MG63 (cell line): ENCODE measurements at places on chromosomes 13 and 19. TPM values are rescaled to one million over a fixed set of nuclear protein-coding genes. Genes with fewer than 3 reads are reported as not detected.

ENOX1 gene
- total RNA-seq: 1.5 and 2.4 TPM in 2 replicates

DNA sequence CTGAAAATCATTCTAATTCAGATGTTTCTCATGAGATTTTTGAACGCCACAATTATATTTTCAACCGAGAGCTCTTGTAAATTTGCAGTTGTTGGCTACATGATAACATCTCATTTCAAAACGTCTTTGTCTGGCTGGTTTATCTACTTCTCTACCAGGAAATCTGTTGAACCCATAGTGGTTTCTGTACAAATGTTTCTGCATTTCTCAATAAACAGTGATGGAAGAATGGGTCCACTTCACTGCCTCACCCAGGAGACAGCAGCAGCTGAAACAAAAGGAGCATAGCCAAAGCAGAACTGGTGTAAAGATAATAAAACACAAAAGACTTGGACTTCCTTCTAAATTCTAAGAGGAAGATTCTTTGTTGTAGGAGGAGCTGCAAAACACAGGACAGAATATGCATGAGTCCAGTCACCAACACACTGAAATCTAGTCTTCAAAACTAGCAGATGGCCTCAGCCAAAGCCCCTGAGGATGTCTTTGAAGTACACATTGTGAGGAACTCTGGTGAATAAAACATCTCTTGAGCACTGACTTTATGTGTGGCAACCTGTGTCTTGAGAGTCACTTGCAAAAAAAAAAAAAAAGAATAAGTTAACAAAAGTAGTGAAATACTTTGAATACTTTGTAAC, 68.6 kb upstream of the FGF14 start:
- no peak for DNase-seq

CLEC11A gene
- 105 and 139 TPM in 2 replicates for total RNA-seq

ZBTB32 gene
- not detected in 2 replicates for total RNA-seq

DNA sequence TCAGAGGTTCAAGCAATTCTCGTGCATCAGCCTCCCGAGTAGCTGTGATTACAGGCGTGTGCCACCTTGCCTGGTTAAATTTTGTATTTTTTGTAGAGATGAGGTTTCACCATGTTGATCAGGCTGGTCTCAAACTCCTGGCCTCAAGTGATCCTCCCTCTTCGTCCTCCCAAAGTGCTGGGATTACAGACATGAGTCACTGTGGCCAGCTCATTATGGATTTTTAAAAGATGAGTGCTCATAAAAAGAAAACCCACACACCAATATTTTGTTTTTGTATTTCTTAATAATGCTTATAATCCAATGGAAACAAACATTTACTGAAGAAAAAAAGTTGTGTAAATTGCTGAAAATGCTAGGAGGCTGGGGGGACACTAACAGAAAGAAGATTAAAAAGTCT, 5.0 kb upstream of the MICU2 start:
- no peak for DNase-seq

GRCh38 chr19:33705860-33706259, 84.1 kb downstream of the CHST8 start:
- DNase-seq: no peak

GIPC3 gene
- not detected in 2 replicates for total RNA-seq

SLITRK5 gene
- 0.05 and 0.16 TPM in 2 replicates for total RNA-seq

DNA sequence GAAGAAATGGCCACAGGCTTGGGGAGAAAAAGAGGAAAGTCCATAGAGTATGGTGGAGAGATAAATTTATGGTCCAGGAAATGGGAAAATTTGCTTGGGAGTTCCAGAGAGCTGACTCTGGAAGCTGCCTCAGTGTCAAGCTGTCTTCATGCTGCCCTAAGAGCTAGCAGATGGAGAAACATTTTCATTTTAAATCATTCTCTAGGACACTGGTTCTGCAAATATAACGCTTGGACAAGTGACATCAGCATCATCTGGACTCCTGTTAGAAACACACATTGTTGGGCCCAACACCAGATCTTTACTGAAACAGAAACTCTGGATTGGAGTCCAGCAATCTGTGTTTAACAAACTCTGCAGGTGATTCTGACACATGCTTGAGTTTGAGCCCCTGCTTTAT, 592.0 kb upstream of the KLF12 start:
- no peak for DNase-seq

DNA sequence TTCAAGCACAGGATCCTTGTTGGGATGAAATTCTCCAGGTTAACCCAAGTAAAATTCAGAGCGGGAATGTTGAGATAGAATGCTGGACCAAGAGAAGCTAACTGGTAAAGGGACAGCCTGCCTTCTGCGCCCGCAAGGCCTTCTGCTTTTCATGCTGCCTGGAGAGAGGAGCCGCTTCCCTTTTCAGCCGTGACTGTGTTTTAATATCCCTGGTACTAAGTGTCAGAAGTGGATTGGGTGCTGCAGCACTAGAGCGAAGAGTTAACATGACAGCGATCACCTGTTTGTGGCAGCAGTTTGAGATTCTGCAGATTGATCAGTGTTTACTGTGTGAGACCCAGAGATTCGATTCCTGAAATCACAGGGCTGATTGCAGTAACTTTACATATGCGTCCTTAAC, 197.4 kb upstream of the ZNF536 start:
- no peak for DNase-seq

DNA sequence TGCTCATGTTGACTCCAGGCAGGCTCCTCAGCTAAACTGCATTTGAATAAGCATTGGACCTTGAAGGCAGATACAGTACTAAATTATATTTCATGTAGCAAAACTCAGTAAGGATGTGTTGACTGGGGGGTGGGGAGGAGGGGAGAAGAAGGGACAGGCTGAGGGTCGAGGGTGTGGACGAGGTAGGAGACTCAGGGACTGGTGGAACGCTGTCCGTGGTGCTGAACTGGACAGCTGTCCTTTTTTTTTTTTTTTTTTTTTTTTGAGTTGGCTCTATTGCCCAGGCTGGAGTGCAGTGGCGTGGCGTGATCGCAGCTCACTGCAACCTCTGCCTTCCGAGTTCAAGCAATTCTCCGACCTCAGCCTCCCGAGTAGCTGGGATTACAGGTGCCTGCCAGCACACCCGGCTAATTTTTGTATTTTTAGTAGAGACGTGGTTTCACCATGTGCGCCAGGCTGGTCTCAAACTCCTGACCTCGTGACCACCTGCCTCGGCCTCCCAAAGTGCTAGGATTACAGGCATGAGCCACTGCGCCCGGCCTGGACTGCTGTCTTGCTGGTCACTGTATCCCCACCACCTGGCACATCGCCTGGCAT, 33.2 kb upstream of the CASP14 start:
- DNase-seq: peak; percentile 30

EXOC3L2 gene
- total RNA-seq: not detected in 2 replicates

GRCh38 chr13:68588623-68589022, 1358.5 kb upstream of the PCDH9 start:
- DNase-seq: no peak

GRCh38 chr19:46723023-46723461, 6.1 kb upstream of the PRKD2 start:
- DNase-seq: no peak

DNA sequence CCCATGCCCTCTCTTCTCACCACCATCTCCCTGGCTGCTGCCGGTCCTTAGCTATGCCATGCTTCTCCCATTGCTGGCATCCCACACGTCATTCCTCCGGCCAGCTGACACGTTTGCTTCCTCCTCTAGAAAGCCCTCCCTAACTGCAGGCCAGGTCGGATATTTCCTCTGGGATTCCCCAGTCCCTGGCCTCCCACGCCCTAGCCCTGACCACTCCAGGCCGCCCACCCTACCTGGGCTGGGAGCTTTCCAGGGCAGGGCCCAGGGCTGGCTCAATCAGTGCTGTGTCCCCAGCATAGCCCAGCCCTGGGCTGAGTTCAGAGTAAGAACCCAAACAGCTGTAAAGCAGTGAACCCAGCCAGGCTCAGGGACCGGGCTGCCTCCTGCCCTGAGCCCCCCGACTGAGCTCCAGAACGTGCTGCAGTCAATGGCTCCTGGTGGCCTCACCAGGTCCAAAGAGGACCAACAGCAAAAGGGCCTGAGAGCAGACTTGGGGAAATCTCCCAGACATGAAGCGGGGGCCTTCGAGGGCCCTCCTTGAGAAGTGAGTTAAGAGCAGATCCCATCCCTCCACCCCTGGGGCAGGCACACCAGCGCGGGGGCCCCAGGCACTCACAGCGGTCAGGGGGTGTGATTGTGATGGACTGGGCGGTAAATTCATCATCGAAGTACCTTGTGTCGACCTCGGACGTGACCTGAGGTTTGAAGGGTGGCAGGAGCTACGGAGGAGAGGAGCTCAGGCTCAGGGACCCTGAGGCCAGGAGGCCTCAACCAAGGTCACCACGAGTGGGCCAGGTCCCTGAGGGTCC, 8.1 kb upstream of the CCNP start:
- DNase-seq: no peak

GRCh38 chr13:57224414-57224813, 57.4 kb downstream of the PRR20E start:
- DNase-seq: no peak

- DNase-seq: no peak
Observed at GRCh38 chr13:89694451-89694850, 1653.0 kb upstream of the MIR17HG start.

GRCh38 chr13:65149687-65150086, 2080.4 kb downstream of the PCDH9 start:
- no peak for DNase-seq

GRCh38 chr13:93861818-93862217, 617.7 kb downstream of the DCT start:
- peak; percentile 7 for DNase-seq

- DNase-seq: peak; percentile 89
Observed at GRCh38 chr13:30026093-30026492, 175.7 kb upstream of the UBL3 start.

DNA sequence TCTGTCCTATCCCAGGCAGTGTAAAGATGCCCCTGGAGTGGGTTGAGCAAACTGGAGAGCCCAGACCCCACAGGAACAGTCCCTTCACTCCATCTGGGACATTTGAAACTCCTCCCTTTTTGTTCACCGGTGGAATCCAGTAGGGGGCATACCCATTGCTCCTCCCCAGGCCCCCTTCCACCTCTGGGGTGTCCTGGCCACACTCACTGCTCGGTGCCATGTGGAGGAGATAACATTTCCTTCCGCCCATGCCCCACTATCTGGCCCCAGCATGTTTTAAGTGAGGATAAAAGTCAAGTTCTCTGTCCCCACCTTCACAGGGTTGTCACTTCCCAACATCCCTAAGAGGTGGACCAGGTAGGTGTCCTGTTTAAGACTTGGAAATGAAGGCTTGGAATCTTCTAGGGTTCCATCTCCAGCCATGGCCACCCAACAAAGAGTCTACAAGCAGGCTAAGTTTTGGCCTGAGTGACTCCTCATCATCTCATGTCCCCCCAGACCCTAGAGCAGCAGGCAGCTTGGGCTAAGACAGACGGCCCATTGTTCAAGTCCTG, 9.3 kb downstream of the ZNF526 start:
- no peak for DNase-seq

DNA sequence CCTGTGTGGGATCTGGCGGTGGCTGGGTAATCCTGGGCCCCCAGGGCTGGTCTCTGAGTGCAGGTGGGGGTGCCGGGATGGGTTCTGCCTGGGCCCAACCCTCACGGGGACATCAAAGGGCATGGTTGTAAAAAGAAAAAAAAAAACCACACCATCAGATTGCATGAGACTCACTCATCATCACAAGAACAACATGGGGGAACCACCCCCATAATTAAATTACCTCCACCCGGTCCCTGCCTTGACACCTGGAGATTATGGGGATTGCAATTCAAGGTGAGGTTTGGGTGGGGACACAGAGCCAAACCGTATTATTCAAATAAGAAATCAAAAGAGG, 14.3 kb downstream of the C1QTNF9 start:
- DNase-seq: no peak

DNA sequence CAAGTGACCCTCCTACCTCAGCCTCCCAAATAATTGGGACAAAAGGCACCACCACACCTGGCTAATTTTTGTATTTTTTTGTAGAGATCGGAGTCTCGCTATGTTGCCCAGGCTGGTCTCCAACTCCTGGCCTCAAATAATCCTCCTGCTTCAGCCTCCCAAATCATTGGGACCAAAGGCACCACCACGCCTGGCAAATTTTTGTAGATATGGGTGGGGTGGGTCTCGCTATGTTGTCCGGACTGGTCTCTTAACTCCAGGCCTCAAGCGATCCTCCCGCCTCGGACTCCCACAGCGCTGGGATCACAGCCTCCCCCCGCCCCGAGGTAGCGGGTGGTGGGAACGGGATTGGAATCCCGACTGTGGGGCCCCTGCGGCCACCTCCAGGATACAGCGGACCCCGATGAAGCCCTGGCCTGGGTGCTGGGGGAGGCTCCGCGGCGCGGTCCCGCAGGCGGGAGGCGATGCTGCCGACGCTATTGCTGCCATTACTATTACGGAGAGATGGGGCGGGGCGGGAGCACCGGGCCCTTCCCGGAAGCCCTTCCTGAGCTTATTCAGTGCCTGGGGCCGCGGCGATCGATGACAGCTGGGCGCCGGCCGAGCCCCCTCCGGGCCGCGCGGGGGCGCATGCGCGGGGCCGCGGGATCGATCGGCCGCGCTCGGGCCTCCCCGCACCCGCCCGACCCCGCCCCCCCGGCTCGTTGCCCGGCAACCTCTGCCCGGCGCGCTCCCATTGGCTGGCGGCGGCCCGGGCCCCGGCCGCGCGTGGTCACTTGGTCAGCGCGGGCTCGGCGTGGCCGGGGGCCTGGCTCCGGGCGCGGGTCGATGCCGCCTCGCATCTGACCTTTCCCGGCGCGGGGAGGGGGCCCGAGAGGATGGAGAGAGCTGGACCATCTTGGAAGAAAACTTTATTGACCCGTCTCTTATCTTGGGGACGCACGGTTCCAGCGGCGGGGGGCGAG, 27.9 kb upstream of the ONECUT3 start:
- peak; percentile 16 for DNase-seq

PPP1R13L gene
- 5.5 and 7.3 TPM in 2 replicates for total RNA-seq

- DNase-seq: no peak
Observed at GRCh38 chr13:60335531-60335930, 61.5 kb upstream of the TDRD3 start.

GFY gene
- not detected in 2 replicates for total RNA-seq

GRCh38 chr19:41218615-41219507, at the start of gene AXL:
AXL (plus strand) TSS chr19:41219223; CDS start chr19:41219393, 170 bp downstream.
- DNase-seq: peak; percentile 98
